ENCODE measurements at places on chromosomes 12 and 14.

DNA sequence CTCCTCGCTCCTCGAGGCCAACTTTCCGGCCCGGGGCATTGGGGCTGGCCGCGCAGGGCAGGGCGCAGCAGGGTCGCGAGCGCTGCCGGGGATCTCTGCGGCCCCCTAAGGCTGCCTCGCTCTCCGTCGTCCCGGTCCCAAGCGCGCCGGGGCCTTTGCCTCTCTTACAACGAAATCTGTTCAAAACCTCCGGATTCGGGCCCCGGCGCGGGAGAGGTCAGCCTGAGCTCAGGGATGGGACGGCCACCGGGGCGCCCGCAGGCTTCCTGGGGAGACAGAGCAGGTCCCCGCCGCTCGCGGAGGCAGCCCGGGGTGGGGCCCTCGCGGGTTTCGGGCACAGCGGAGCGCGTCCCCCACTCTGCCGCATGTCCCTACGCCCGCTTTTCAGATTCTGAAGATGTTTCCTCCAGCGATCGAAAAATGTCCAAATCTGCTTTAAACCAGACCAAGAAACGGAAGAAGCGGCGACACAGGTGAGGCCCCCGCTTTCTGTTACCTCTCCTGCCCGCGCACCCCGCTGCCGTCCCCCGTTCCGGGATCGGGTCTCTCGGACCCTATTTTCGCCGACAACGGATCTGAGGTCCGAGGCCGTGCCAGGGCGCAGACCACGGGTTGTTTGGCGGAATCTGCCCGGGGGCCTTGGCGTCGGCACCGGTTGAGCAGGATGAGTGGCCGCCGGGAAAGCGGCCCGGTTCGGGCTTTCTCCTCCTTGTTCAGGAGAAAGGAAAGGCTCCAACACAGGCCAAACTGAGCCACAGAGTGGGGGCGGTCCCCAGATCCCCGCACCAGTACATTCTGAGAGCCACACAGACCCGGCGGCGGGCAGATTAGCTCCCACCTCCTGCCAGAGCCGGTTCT lies 1.8 kb downstream of the VSX2 start:
- peak; percentile 23 for ATAC-seq

DNA sequence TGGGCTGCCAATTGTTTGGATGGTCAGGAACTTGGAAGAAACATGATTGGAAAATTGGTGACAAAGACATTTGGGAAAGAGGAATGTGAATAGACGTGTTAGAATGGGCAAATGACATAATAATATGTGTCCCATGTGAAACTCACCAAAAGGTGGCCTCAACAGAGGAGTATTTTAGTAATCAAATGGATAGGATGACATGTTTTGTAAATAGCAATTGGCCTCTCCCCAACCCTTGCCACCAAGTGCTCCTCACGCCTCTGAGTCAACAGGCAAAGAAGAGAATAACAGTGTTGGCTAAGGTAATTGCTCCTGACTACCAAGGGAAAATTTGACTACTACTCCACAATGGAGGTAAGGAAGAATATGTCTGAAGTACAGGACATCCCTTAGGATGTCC lies 81.4 kb downstream of the ATXN7L3B start:
- no peak for ATAC-seq

- ATAC-seq, result no peak
Observed at GRCh38 chr14:83825843-83826242, 1704.1 kb upstream of the FLRT2 start.

GRCh38 chr14:56774503-56774902 lies 35.8 kb downstream of the OTX2 start:
- ATAC-seq, result no peak

DNA sequence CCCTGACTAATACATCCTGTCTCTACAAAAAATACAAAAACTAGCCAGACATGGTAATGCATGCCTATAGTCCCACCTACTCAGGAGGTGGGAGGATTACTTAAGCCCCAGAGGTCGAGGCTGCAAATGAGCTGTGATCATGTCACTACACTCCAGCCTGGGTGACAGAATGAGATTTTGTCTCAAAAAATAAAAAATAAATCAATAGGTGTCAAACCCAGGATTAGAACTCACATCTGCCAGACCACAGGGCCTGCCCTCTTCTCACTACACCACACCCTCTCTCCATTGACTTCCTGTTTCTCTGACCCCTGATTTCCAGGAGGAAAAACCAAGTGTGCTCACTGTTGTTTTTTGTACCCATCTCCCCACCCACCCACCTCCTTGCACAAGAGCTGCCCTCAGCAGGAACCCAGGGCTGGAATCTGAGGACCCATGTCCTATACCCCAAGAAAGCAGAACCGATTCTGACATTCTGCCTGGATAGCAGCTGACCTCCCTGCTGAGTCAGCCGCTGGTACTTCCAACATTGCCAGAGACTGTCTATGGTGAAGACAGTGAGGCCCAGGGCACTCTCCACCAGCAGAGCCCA lies 6.2 kb downstream of the CMKLR1 start:
- ATAC-seq, result no peak

- no peak for ATAC-seq
Observed at GRCh38 chr12:62098132-62098531, 162.1 kb upstream of the USP15 start.

GRCh38 chr12:100987552-100988521 lies 193.3 kb downstream of the ANO4 start:
- peak; percentile 98 for ATAC-seq

GRCh38 chr14:105387530-105387922 lies 10.8 kb upstream of the TEX22 start:
- no peak for ATAC-seq

- peak; percentile 91 for ATAC-seq
Observed at GRCh38 chr12:69555461-69555860, 29.8 kb upstream of the CCT2 start.

GRCh38 chr14:23030936-23031335 lies 3.8 kb downstream of the PSMB5 start:
- ATAC-seq, result no peak

DNA sequence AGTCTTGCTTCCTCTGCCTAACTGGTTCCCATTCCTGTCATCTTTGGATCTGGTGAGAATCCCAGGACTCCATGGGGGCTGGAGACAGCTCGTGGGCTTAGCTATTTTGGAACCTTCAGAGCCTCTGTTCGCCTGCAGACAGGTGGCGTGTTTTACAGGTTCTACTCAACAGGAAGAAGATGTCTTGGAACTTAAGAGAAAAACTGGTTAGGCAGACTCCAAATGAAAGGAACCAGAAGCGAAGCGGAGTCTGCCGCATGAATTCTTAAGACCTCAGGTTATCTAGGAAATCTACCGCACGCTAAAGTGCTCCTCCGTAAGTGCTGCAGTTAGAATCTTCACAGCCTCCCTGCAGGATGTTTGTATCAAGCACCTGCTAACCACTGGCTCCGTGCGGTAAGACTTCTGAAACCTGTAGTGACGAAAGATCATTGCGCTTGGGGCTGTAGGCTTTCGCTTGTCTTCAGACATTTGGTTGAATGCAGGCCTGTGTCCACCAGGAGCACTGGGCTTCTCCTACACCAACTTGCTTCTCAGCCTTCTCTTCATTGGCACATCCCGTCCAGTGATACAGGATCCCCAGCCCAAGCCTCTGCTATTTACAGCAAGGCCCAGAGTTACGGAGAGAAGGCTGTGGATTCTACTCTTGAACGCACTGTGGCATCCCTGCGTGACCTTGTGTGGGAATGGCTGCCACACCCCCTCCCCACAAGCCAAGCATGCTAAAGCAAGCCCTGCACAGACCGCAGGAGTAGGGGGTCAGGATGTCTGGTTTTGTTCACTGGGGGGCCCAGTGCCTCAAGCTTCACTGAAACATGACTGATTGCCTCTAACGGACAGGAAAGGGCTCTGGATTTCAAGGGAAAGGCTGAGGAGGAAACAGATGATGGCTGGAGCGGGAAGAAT lies 35.0 kb downstream of the ACADS start:
- ATAC-seq, result no peak

DNA sequence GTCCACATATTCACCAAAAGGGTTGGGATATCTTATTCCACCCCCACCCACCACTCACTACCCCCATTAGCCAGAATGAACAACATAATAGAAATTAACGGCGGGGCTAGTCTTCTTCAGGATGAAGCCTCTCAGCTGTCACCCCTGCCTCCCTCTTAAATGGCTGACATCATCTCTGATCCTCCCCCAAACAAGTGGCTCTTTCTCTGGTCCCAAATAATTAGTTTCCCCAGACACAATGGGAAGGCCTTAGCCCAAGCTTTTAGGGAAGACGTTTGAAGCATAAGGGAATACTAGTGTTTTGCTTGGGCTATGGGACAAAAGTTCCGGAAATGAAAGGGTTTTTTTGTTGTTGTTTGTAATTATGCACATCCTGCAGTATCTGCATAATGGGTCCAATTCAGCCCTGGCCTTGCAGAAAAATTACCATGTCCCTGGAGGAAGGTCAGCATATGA lies 13.8 kb downstream of the STON2 start:
- no peak for ATAC-seq

- ATAC-seq, result no peak
Observed at GRCh38 chr14:64973026-64973442, 898 bp upstream of the RAB15 start.

DNA sequence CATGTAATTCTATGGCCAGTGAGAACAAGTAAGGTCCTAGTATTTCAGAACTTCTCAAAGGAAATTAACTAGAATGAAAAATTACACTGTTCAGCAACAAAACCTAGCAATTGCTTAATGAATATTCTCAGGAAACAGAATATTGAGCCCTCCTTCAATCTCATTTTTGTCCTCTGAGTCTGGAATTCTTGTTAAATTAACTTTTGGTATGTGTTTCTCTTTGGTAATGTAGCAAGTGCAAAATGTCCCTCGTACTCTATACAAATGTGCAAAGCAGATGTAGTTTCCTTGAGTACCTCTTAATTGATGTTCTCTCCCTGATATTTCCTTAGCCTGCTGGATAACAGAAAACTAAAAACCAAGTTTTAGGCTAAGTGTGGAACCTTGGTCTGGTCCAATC lies 190.8 kb upstream of the CNOT2 start:
- no peak for ATAC-seq

- peak; percentile 84 for ATAC-seq
Observed at GRCh38 chr12:82627799-82628198, 58.9 kb upstream of the TMTC2 start.

- ATAC-seq, result peak; percentile 15
Observed at GRCh38 chr12:122836027-122836921, 1.0 kb downstream of the HIP1R start.

DNA sequence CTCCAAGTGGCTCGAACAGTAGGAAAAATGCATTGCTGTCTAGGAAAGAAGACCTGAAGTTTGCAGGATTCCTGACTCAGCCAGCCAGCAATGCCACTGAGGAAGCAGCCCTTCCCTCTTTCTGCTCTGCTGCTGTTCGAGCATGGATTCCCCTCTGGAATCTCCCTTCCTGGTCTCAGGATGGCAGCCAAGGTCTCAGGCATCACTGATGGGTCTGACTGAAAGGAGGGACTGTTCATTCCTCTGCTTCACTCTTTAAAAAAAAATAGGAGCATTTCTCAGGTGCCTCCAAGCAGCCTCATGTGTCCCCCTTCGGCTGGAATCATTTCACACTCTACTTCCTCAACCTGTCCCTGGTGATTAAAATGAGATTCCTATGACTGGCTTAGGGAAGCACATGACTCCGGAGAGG lies 62.4 kb downstream of the SLC15A4 start:
- ATAC-seq, result no peak

DNA sequence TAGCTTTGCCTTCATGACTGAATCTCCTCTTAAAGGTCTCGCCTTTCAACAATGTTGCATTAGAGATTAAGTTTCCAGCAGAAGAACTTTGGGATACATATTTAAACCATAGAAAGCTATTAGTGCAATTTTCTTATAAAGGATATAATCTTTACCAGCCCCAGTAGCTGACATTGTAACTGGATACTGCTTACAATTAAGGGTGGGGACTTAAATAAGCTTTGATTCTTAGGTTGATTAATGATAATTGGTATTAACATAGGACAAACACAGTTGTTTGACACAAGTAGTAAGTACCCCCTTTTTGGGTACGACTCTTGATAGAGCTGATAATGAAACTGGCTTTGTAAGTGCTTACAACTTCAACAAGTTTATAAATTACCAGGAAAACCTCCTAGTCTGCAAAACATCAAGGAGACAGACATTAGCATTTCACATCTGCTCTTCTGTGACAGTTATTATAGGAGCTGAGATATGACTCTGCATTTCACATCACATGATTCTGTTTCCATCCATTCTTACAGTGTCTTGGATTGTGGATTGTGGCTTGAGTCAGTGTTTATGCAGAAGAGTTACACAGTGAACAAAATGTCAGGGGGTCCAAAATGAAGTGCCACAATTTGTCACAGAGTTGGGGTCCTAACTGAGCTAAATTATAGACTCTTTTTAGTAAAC lies 249.1 kb upstream of the E2F7 start:
- peak; percentile 70 for ATAC-seq

DNA sequence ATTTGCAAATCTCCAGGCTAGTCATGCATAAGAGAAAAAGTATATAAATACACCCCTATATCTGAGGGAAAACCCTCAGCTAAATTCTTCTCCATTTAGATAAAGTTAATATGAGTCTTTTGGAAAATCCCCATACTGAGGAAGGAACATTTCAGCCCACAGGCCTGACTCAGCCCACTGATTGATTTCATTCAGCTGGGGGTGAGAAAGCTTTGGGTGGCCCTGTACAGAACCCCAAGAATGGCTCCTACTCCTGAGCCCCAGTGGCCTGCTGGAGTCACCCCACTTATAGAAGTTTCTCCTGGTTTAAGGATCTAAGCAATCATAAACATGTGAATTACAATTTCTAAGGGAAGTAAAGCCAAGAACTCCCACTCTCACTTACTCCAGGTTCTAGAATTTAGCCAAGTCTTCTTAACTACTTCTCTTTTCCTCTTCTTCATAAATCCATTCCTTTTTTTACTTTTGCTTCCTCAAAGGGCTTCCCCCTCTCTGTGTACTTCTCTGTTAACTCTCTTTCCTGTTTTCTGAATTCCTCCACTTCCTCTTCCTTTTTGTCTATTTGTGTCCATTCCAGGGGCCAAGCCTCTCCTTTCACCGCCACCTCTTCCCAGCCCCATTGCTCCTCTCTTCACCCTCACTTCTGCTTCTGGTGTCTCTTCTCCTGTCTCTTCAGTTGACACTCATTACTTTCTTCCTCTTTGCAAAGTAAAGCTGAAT lies 21.0 kb downstream of the RTN1 start:
- ATAC-seq, result no peak

DNA sequence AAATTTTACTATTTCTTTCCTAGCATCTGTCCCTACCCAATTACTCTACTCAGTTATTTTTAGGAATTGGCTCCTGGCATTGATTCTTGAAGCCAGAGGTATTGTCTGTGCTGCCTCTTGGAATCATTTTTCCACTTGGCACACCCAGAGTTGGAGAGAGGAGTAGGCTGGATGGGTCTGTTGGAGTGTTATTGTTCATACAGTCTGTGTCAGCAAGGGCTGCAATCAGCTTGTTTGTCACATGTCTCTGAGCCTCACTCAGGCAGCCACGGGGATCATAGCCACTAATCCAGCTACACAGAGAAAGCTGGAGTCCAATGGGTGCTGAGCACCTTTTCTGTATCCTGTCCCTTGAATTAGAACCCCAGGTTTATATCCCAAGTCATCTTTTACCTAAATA lies 176.0 kb upstream of the DYRK2 start:
- ATAC-seq, result no peak
